ENCODE measurements at places on chromosomes 6 and 20.
A peak's percentile ranks its signal among the peaks of the same experiment; 100 is the strongest.

- no peak for DNase-seq
Observed at GRCh38 chr6:131136021-131136786, 937 bp downstream of the AKAP7 start.

DNA sequence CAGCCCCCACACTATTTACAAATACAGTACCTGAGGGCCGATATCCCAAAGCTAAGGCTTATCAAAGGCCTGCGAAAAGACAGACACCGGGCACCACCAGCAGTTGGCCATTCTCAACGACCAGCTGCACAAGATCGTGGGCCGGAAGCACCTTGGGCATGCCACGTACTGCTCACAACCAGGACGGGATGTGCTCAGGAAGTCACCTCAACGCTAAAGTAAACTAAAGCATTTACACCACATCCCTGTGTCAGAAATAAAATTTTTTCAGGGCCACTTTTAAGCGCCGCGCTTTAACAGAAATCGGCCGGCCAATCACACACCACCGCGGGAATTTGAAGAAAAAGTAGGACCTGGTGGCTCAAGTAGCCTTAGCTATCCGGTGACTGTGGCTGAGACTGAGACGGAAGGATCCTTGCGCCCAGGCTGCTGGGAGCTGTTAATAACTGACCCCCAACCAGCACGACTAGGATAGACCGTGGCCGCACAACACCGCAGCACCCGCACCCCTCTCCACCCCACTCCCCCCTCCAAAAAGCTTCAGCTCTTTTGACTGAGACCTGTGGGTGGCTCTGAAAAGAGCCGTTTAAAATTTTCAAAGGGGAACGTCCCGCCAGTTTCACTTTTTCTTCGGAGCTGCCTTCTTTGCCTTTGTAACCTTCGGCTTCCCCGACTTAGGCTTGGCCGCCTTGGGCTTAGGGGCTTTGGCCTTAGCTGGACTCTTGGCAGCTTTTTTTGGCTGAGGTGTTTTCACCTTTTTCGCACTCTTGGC lies 131.2 kb upstream of the BTN3A2 start:
- DNase-seq: peak; percentile 76

DNA sequence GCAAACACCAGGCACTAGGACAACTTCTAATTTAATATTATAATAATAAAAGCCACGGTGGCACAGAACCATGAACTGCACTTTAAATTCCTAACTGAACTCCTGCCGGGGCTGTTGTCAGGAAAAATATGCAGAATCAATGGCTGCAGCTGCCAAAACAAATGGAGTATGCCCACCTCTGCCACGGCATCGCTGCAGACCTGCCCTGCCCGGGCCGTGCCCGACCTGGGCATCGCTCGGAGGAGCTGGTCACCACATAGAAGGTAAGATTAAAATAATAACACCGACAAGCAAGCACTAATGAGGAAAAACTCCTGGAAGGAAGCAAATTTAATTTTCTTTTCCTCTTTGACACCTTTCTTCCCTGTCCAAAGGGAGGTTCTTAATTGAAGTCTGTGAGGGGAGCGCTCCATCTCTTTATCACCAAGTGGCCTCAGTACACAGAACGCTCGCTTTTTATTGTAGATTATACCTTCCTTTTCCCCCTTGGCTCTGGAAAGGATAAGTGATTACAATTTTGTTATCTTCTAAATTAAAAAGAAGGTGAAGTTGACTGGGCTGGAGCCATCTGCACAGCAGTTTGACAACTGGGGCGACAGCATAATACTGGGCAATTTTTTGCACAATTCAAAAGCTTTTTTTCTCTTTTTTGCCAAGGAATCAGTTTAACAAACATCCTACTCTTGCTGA lies 351.3 kb downstream of the ZFAND3 start:
- DNase-seq: no peak

DNA sequence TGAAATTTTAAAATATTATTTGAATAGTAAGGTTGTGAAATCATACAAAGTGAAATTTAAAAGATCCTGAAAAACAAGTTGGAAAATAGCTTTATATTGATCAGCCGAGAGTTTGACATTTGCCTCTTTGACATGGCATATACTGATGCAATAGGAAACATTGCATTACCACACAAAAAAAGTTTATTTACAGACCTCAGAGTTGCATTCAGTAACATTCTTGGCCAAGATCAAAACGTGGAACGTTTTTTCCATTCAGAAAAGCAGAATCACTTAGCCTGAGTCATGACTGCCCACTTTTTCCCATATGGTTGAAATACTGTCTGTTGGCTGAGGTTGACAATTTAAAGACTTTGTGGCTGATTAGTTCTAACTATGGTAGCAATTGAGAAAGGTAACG lies 55.1 kb upstream of the BACH2 start:
- no peak for DNase-seq

DNA sequence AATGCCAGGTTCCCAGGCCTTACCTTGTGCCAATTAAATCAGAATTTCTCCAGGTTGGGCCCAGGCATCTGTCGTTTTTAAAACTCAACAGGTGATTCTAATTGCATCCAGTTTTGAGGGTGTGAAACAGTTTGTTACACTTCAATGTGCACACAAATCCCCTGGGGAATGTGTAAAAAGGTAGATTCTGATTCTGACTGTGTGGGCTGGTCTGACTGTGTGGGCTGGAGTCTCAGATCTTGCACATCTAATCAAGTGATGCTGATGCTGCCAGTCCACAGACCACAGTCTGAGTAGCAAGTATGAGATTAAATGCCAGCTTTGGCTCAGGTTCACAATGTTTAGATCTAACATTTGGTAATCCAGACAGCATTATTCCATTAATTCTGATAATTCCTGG lies 12.5 kb upstream of the ETV7 start:
- DNase-seq: no peak

DNA sequence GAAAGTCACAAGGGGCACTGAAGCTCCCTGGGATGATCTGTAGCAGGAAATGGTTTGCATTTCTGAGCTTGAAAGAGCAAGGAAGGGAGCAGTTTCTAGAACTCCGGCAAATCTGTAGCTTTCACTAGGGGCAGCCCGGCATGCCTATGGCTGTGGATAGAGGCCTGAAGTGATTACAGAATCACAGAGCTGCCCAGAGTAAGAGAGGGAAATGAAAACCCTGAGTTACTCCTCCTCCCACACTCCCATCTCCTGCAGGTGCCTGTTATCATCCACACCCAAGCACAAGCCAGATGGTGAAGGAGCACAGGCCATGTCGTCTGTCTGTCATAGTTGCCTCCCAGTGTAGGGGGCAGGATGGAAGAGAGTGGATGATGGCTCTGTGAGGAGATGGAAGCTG lies 37.1 kb downstream of the HLA-F start:
- no peak for DNase-seq

DNA sequence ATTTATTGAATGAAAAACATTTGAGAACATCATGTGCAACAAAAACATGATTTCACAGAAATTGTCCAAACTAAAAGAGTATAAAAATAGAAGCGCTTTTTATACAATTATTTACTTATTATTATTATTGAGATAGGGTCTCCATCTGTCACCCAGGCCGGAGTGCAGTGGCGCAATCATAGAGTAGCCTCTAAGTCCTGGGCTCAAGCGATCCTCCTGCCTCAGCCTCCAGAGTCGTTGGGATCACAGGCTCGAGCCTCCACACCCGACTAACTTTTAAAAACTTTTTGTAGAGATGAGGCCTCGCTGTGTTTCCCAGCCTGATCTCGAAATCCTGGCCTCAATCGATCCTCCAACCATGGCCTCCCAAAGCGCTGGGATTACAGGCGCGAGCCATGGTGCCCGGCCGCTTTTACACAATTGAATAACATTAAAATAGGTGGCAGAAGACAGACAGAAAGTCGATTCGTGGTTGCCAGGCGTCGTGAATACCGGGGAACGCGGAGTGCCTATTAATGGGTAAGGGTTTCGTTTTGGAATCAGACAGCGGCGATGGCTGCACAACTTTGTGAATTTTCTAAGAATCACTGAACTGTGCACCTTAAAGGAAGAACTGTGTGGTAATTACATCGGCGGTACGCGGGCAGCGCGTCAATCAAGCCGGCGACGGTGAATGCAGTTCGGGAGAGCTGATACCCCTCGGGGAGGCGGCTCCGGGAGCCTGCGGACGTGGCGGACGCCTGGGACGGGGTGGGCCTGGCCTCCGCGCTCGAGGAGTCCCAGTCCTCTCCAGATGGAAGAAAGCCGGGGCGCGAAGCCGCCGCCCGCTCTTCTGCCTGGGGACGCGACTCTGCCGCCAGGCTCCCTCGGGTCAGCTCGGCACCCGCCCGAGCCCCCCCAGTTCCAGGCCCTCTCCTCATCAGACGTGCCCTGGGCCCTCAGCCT lies 807 bp downstream of the TBC1D20 start:
- no peak for DNase-seq

- DNase-seq: no peak
Observed at GRCh38 chr6:43709654-43710303, 22.2 kb upstream of the MRPS18A start.

DNA sequence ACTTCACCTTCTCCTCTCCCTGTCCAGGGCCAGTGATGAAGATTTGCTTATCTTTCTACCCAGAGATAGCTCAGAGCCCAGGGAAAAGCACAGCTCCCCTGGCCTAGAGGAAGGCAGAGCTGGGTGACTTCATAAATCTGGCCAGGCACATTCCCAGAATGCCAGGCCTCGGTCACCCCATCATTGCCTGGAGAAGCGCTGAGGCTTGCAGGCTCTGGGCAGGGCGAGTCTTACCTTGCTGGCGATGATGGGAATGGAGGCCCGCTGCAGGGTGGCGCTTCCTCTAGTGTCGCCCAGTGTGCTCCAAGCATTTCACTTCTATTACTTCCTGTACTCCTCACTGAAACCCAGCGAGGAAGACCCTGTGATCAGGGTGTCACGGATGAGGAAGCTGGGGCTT lies 60.1 kb downstream of the DAAM2 start:
- DNase-seq: no peak

DNA sequence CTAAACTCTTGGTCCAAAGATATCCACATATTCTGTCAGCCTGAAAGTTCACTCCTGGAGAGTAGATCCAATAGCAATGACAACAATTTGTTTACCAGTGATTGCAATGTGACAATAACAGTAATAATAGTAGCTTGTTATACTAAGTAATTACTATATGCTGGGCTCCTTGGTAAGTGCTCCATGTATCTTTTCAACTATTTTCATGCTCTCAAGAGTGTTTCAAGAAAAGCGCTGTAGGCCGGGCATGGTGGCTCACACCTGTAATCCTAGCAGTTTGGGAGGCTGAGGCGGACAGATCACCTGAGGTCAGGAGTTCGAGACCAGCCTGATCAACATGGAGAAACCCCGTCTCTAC lies 15.4 kb downstream of the BCL2L1 start:
- DNase-seq: no peak

DNA sequence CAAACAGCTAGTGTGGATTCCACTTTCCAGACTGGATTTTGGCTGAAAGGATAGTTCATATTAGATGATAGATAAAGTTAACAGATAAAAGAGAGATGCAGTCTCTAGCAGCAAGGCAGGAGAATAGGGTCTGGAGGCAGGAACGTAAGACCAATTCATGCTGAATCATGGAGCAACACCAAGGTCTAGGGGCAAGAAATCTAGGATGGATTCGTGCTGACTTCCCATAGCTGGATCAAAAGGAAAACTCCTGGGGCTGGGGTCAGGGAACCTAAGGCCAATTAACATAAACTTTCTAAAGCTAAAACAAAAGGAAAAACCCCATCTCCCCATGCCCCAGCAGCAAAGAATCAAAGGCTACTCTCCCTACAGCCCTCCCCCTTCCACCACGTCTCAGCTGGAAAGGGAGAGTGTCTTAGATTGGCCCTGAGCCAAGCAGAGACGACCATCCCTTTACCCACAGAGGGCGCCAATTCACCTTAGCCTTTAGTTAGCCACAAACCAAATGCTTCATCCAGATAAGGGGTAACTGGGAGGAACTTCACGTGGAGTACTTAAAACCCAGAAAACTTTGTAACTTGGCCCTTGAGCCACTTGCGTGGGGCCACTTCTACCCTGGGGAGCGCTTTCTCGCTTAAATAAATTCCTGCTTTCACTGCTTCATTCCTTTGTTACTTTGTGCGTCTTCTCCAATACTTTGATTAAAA lies 7.6 kb downstream of the TREM1 start:
- no peak for DNase-seq

- DNase-seq: no peak
Observed at GRCh38 chr20:38286586-38287531, 17.1 kb upstream of the BPI start.

- no peak for DNase-seq
Observed at GRCh38 chr6:118895261-118895560, 1.3 kb downstream of the ASF1A start.

DNA sequence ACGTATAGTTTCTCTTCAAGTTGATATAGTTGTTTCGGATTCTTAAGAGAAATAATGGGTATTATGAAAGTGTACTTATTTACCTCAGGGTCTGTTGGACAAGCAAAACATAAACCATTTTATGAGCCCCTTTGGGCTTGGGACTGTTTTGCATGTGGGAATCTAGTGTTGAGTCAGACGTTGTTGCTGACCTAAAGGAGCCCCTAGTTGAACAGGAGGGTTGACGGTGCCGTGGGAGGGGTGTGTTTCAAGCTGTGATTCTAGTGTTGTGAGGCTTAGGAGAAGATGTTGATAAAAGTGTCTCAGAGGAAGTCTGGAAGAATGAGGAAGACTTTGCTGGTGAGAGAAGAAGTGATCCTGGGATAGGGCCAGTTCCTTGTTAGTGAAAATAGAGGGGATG lies 140.0 kb downstream of the ARID1B start:
- DNase-seq: peak; percentile 31

- no peak for DNase-seq
Observed at GRCh38 chr20:3749689-3750531, 17.4 kb downstream of the HSPA12B start.

- no peak for DNase-seq
Observed at GRCh38 chr6:157514659-157515496, 133.9 kb downstream of the ZDHHC14 start.

DNA sequence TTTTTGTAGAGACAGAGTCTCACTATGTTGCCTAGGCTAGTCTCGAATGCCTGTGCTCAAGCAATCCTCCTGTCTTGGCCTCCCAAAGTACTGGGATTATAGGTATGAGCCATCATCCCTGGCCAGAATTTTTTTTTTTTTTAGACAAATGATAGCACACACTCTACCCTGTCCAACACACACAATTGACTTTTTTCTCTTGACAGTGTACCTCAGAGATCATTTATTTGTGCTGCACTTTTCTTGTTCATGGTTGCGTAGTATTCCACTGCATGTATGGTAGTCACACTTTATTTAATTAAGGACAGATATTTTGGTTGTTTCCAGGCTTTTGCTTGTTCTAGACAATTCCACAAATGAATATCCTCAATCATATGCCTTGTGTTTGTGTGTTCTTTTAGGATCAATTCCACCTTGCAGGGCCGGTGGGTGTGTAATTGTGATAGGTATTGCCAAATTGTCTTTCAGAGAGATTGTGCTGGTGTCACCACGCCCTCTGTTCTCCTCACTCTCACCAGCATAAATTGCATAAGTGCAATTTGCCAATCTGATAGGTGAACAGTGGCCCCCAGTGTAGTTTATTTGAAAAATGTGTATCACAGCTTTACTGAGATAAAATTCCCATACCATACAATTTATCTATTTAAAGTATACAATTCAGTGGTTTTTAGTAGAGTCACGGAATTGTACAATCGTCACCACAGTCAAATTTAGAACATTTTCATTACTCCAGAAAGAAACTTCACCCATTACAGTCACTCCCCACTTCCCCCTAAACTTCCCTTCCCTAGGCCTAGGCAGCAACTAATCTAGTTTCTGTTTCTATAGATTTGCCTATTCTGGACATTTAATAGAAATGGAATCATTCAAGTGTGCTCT lies 20.1 kb downstream of the SRC start:
- DNase-seq: peak; percentile 76

GRCh38 chr20:46057856-46058598 lies 29.0 kb downstream of the SLC12A5 start:
- no peak for DNase-seq

- DNase-seq: no peak
Observed at GRCh38 chr6:90643381-90643780, 56.5 kb upstream of the MAP3K7 start.
